BJ (cell line): ENCODE measurements at places on chromosomes 11 and 22. TPM values are rescaled to one million over a fixed set of nuclear protein-coding genes. Genes with fewer than 3 reads are reported as not detected.

Gene OR52A1
- not detected in 2 replicates for polyA plus RNA-seq

Gene SLCO2B1
- polyA plus RNA-seq: not detected in 2 replicates

Gene MS4A12
- 0.10 TPM in 1 of 2 replicates, not detected in the other for polyA plus RNA-seq

Gene MS4A2
- polyA plus RNA-seq: not detected in 2 replicates

Gene NEFH
- 0.94 and 1.2 TPM in 2 replicates for polyA plus RNA-seq

Gene TMEM121B
- polyA plus RNA-seq: 0.04 and 0.05 TPM in 2 replicates

Gene MS4A1
- not detected in 2 replicates for polyA plus RNA-seq

Gene MYOD1
- not detected in 2 replicates for polyA plus RNA-seq

Gene GAB4
- not detected in 2 replicates for polyA plus RNA-seq

- no peak for DNase-seq
These were observed 8.6 kb downstream of the MRPL11 start for GRCh38 chr11:66429983-66430602.

DNA sequence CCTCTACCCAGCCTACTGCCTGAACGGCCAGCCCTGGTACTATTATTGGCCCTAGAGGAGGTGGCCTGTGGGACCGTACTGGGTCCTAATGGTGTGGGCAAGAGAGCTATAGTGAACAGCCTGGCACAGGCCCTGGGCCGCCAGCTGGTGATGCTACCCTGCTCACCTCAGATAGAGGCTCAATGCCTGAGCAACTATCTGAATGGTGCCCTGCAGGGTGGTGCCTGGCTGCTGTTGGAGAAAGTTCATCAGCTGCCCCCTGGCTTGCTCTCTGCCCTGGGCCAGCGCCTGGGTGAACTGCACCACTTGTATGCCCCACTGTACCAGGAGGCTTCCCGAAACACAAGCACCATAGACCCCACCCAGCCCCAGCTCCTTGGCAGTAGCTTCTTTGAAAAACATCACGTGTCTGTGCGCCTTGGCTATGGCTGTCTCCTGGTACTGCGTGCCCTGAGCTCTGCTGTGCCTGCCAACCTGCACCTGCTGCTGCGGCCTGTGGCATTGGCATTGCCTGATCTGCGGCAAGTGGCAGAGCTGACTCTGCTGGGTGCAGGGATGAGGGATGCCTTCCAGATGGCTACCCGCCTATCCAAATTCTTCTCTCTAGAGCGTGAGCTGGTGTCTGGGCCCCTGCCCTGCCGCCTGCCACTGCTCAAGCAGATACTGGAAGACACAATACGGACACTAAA lies 49.0 kb downstream of the DNHD1 start:
- DNase-seq: no peak

DNA sequence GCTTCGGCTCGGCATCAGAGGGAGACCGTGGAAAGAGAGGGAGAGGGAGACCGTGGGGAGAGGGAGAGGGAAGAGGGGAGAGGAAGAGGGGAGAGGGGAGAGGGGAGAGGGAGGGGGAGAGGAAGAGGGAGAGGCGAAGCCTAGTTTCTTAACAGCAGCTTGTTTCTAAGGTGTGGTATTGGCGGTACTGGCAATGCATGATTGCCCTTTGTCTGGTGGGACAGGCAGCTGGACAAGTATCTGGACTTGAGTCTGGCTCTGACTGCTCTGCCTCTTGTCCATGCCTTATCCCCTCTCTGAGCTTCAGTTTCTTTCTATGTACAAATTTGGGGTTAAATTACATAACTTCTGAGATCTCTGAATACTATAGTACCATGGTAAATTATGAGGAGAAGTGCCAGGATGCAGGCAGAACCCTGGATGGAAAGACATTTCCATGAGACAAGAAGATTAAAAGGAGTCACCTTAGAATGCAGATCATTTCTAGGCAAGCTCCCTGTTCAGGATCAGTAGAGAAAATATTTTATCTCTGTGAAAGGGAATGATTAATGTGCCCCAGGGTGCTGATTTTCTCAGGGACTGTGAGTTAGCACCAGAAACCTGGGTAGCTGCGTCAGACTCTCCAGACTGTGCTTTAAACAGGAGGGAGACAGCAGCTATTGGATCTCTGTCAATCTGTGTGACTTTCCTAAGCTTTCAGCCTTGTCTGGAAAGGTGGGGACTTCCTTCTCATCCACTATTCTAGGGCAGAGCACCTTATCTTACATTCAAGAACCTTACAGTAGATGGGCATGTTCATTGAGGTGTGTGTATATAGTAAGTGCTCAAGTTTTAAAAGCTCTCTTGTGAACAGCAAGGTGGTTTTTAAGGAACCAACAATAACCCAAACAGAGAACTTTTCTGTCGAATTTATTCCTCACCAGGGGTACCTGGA lies 31.9 kb upstream of the CCDC90B start:
- DNase-seq: no peak

GRCh38 chr11:74367881-74368280 lies 30.4 kb downstream of the PGM2L1 start:
- DNase-seq: no peak

DNA sequence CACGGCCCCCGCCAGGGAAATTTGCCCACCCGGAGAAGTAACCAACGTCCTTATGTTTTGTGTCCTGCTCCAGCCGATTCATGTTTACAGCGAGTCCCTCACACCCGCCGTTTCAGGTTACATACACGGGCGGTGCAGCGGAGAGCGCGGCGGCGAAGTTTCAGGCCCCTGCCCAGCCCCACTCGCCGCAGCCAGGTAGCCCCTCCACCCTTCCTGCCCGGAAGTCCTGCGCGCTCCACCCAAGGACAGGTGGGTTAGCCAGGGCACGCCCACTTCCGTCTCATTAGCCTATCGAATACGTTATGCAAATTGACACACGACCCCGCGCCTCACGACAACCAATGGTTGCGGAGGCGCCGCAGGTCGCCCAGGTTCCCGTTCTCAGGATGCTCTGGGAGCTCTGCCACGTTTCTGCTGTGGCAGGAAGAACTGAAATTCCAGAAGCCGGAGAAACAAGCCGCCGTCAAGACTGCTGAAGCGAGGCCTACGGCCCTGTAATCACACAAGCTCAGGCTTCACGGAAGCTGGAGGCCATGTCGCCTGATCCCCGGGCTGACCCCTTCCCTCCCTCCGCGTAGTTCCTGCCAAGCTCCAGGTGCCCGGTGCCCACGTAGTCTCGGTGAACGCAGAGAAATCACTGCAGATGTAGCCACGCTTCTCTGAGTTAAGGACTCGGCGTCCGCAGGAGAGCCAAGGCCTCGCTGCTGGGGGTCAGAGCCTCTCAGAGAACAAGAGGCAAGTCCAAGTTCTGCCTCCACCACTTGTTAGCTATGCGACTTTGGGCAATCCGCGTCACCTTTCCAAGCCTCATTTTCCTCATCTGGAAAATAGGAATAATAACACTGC lies 22.4 kb upstream of the MYH9 start:
- no peak for DNase-seq

DNA sequence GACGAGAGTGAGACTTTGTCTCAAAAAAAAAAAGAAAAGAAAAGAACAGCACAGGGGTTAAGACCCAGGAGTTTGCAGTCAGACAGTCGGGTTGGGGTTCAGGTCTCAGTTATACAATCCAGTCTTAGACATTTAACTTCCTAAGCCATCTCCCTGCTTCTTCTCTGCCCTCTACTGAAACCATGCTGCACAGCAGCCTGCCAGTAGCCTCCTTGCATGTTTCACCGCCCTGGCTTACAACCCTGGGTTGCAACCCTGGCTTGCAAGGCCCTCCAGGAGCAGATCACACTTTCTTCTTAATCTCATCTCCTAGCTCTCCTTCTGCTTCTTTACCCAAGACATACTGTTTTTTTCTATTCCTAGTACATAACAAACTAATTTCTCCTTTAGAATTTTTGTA lies 5.9 kb upstream of the B3GAT3 start:
- DNase-seq: no peak

DNA sequence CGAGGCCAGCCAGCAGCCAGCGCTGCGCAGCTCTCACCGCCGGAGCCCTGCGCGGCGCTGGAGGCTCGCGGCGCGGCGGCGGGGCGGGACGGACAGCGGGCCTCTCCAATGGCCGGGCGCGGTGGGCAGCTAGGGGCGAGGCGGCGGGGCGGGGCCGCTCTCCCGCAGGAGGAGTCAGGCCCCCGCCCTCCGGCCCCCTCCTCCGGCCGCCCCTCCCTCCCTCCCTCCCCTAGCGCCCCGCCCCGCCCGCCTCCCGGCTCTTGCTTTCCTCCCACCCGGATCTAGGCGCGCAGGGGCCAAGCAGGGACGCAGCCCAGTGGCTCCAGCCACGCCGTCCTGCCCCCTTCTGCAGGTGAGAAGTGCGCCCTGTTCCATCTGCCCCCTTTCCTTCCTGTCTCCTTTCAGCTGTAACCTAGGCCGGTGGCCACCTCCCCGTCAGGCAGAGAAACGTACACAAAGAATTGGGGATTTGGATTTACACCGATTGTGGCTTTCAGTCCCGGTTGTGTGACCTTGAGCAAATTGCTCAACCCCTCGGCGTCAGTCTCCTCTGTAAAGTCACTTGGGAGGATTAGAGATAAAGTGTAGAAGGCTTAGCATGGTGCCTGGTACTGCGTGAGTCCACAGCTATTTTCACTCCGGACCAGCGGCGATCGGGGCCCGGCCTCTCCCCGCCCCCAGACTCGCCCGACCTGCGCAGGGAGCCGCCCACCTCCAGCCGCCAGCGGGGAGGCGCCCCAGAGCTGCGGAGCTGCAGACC lies at the start of gene FZD4:
Gene FZD4 (minus strand): TSS at position 35 of the 760 bp plus-strand sequence. CDS start 310 bp downstream, outside the sequence.
- no peak for DNase-seq

DNA sequence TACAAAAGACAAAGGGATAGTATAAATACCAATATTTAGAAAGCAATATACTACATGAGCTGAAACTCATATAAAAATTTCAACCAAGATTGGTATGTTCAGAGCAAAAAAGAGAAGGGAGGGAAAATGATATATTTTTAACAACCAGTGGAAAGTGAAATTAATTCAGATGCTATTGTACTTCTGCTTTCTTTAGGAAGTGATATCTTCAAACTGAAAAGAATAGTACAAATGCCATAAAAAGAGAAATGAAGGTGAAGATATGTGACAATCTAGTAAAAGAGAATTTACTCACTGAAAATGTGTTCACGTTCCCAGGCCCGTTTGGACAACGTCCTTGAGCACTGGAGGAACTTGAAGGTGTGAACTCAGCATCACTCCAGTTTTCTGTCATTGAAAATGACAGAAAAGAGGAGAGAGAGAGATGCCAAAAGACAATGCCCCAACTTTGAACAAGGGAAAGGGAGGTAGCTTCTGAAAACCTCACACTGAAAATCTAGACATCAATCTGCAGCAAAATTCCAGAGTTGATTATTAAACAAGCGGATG lies 47.5 kb downstream of the SC5D start:
- DNase-seq: no peak

DNA sequence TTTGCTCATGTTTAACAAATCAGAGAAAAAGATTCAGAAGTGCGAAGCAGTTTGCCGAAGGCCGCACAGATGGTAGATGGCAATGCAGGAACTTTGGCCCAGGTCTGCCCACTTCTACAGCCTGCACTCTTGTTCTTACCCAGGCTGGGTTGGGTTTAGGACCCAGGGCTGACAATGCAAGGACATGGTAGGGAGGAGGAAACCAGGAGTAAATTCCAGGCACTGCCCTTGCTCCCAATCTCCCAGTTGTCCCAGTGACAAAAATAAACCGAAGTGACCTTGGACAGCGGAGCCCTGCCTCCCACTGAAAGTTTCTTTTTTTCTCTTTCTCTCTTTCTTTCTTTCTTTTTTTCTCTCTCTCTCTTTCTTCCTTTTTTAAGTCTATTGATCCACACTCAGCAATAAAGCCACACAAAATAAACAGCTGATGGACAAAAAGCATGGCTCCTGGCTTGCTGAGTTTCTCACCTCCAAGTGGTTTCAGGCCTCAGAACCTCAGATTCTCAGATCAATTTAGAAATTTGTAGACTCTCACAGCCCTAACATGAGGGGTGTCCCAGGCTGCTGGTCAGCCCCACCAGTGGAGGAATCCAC lies 33.5 kb upstream of the FCHSD2 start:
- DNase-seq: no peak

- DNase-seq: no peak
These were observed 28.9 kb downstream of the MFNG start for GRCh38 chr22:37457093-37457893.

DNA sequence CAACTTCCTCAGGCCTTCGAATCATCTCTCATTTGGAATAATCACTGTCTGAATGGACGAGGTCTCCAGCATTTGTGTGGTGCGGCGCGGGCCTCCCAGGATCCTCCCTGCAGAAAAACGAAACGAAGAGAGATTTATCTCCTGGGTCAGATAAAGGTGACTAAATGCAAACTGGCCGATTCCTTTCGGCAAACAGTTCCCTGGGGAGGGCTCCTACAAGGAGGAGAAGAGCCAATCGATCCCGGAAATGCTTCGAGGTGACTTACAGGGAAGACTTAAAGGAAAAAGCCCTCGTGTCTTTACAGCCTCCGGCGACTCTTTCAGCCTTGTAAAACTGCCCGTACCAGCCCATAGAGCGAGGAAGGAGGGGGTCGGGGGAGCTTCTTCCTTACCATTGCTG lies 126.5 kb downstream of the MIAT start:
- no peak for DNase-seq

DNA sequence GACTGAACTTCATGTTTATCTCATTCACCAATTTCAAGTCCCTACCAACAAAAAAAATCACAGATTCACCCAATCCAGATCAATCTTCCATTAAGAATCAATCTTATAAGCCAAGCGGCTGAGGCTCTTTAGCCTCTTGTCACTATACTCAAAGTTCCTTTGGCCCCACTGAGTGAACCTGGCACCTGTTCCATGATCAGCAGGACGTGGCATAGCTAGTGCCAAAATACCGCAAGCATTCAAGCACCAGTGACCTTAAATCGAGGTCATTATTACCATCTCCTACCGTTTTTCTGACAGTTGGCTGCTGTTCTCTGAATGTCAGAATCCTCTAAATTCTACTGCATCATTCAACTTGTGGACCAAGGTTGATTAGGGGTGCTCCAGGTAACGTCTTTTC lies 141.2 kb downstream of the CADM1 start:
- no peak for DNase-seq

DNA sequence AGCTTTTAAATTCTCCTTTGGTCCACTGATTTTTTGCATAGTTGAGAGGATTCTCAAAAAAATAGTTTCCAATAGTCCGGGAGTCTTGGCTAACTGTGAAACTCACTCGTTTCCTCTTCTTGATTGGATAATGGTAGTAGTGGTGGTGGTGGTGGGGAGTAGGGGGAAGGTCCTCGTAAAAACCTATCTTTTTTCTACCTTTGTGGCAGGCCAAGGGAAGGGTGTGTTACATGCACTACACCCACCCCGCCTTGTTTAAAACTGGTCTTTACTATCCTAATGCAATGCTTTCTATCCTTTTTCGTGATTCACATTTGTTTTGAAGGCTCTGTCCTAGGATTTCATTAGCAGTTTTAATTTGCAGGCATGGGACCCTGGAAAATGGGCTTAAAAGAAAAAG lies 4.8 kb downstream of the TEAD1 start:
- no peak for DNase-seq
